ENCODE measurements at places on chromosomes 4 and X.

GRCh38 chrX:585115-585808 is 45.3 kb upstream of the SHOX start:
- no peak for DNase-seq

DNA sequence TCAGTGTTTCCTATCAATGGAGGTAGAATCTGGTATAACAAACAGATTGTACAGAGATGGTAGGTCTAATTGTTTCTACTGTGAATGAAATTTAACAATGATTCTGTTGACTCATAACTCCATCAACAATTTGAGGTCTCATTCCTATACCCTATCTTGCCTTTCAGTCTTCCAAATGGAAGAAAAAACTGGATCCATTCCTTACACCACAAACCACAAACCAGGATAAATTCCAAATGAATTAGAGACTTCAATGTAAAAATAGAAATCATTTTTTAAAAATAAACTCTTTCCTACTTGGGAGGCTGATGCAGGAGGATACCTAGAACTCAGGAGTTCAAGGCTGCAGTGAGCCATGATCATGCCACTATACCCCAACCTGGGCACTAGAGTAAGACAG is 114.4 kb upstream of the WDR44 start:
- no peak for DNase-seq

GRCh38 chrX:70038951-70039350 is 10.8 kb downstream of the AWAT2 start:
- no peak for DNase-seq

DNA sequence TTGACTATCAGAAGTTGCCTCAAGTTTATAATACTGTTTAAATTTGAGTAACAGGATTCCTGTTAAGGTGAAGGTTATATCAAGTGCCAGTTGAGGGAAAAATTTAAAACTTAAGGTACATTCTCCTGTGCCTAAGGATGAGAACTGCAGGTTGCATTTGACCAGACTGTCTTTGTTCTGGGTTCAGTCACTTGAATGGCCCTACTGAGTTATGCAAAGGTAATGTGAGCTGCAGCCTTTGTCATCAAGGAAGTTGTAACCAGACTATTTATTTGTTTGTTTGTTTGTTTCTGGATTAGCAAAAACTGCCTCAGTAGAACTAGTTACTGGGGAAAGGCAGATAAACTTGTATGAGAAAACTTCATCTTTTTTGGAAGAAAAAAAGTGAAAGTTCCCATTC is 131.9 kb downstream of the ATOH1 start:
- DNase-seq = no peak

DNA sequence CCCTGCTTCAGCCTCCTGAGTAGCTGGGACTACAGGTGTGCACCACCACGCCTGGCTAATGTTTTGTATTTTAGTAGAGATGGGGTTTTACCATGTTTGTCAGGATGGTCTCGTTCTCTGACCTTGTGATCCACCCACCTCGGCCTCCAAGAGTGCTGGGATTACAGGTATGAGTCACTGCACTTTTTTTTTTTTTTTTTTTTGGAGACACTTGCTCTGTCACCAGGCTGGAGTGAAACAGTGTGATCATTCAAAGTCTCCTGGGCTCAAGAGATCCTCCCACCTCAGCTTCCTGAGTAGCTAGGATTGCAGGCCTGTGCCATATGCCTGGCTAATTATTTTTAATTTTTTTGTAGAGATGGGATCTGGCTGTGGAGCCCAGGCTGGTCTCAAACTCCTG is 338.8 kb downstream of the PPP3CA start:
- DNase-seq = no peak

DNA sequence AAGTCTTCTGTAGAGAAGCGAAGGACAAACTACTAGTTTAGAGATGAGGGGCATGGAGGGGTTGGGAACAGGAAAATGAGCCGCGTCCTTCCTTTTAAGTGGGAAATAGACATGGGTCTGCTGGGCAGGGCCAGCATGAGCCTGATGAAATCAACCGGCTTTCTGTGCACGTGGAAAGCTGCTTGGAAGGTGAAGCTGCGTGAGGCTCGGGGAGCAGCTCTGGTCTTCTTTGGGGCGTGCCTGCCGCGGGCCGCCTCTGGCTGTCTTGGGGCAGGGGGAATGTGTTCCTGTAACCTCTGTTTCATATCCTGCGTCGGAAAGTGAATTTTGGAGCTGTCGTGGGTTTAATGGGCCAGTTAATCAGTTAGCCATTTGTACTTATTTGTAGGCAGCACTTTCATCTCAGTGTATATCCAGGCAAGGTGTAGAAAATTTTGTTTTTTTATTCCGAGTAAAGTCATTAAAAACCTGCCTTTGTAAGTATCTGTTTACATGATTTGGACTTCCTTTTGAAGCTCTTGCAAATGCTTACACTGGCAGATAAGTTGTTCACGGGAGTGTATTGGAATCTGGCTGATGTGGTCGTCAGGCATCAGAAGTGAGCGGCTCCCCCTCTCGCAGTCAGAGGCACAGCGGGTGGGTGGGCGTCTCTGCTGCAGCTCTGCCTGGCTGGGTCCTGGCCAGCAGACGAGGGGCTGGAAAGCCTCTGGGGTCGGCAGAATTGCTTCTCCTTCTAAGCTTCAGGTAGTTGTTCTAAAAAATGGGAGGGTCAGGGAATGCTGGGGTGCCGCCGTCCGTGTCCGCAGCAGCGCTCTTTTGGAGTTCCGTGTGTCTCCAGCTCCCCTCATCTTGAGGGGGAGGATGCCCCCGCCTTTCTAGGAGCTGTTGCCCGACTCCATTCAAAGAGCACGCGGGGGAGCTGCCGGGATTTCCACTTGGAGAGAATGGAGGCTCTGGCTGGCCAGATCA is 70.5 kb upstream of the HGFAC start:
- DNase-seq = no peak

DNA sequence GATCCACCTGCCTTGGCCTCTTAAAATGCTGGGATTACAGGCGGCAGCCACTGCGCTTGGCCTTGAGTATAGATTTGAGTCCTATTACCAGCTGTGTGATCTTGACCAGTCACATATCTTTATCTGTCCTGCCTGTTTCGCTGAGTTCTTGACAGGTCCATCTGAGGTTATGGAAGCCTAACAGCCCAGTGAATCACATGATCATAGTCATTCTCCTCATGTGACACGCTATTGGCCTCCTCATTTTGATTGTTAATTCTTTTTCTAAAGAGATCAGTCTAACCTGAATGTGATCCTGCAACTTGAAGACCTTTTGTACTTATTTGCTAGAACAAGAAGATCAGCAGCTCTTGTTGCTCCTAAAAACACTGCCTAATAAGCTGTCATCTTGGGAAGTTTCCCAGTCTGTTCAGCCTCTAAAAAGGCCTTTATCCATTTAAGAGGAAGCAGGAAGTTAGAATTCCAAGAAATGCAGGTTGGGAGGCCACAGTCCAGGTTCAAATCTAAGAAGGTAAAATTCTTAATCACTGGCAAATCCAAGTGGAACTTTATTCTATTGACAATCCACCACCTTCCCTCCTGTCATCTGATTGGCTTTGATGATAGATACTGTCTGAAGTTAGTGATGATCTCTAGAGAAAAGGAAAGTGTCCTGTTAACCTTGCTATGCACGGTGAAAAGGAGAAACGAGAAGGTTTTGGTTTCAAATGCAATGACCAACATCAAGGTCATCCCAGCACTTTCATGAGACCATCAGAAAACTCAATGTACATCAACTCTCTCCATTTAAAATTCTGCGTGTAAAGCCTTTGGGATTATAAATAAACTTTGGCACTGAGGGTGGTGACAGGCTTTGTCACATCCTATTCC is 86.9 kb downstream of the CHRNA9 start:
- DNase-seq = no peak

GRCh38 chr4:14125375-14126129 is 498.0 kb upstream of the BOD1L1 start:
- no peak for DNase-seq

DNA sequence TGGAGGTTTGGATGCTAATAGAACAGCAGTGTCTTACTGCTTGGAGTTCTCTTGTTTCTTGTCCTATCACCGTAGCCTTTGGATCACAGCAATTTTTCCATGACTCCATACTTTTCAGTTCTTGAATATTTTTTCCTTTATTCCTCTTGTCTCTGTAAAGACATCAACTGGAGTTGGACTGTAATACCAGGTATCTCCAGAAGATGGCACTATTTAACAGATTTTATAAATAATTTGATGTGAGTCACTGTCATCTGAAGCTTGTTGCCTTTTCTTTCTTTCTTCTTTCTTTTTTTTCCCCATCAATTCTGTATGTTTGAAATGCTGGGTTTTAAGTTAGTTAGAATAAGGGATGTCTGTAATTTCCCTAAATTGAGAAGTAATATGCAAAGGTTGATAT is 24.1 kb downstream of the HPRT1 start:
- no peak for DNase-seq

GRCh38 chr4:38681281-38681991 is 17.4 kb downstream of the KLF3 start:
- no peak for DNase-seq

GRCh38 chr4:25080571-25080970 is 49.8 kb upstream of the LGI2 start:
- no peak for DNase-seq

DNA sequence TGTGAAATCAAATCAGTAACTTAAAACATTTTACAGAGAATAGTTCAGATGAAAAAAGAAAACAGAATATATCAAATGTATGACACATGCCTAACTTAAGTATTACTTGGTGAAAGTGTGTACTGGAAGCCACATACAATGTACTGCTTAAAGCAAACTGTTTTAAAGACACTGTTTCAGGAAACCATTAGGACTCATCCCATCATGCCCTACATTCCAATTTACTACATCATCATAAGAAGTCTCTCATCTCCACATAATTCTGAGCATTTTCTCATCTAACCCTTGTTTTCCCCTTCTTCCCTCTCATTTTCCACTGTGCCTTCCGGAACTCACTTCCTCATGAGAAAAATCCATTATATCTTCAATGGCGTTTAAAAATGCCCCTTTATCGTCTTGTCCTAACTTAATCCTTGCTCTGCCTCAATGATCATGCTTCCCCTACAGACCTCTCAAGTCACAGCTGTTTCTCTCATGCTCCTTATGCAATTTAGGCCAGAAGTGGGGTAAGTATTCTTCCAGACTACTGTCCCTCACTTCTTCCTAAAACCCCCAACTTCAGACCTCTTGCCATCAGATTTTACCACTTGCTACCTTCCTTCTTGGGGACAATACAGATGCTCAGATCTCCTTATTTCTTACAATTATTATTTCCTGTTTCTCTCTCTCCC is 26.8 kb upstream of the FGF5 start:
- no peak for DNase-seq

GRCh38 chr4:81424816-81425755 is 46.6 kb downstream of the RASGEF1B start:
- no peak for DNase-seq

DNA sequence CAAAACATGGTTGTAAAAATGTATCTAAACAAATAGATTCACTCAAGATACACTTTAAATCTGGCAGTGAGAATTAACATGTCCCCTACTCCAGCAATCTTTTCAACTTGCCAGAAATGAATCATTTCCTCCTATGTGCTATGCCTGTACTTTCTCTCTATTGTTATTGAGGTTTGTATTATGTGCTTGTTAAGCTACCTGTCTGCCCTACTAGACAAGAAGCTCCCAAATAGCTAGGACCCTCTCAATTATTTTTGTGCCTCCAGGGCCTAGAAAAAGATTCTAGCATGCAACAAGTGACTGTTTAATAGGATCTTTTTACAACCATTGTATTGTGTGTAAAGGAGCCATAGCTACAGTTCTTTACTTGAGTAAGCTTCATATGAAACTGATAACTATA is 3.5 kb upstream of the SAP30 start:
- no peak for DNase-seq

GRCh38 chr4:123480706-123481418 is 84.3 kb downstream of the SPRY1 start:
- DNase-seq = no peak

All from stimulated activated CD4-positive, alpha-beta T cell treated with anti-CD3 and anti-CD28 coated beads, Interleukin-1b, Interleukin-23, amount 100 ng/mL, for 24 hours (primary cell).